ENCODE measurements at places on chromosomes 4 and X. TPM values are rescaled to one million over a fixed set of nuclear protein-coding genes. Genes with fewer than 3 reads are reported as not detected.

PPP2R2C gene
- 0.24 TPM for total RNA-seq

EMCN gene
- total RNA-seq, result not detected

PPP1R2C gene
- total RNA-seq, result not detected

CXCL5 gene
- total RNA-seq, result 0.33 TPM

TRO gene
- total RNA-seq, result 3.7 TPM

MAGEB1 gene
- not detected for total RNA-seq

LIAS gene
- total RNA-seq, result 8.5 TPM

FAM149A gene
- 1.5 TPM for total RNA-seq

ZNF630 gene
- 2.7 TPM for total RNA-seq

FGD1 gene
- 16.2 TPM for total RNA-seq

DRD5 gene
- total RNA-seq, result not detected

GALNTL6 gene
- total RNA-seq, result not detected

CORIN gene
- 0.19 TPM for total RNA-seq

MAGIX gene
- total RNA-seq, result 2.8 TPM

USP51 gene
- total RNA-seq, result 2.3 TPM

NKX1-1 gene
- not detected for total RNA-seq

GPC4 gene
- total RNA-seq, result 7.2 TPM

HSFX2 gene
- total RNA-seq, result not detected

TMEM154 gene
- total RNA-seq, result 15.2 TPM

CLGN gene
- under 0.01 TPM for total RNA-seq

NCAPG gene
- total RNA-seq, result 12.7 TPM

NLGN4X gene
- not detected for total RNA-seq

NEUROG2 gene
- not detected for total RNA-seq

CYSLTR1 gene
- total RNA-seq, result under 0.01 TPM

SGMS2 gene
- total RNA-seq, result 151 TPM

TRAPPC2 gene
- 31.2 TPM for total RNA-seq

MGAT4D gene
- total RNA-seq, result not detected

IQCM gene
- not detected for total RNA-seq

SLITRK2 gene
- under 0.01 TPM for total RNA-seq

TTC29 gene
- total RNA-seq, result 5.0 TPM

STARD8 gene
- 0.05 TPM for total RNA-seq

PRPS2 gene
- total RNA-seq, result 19.2 TPM

DMRTC1 gene
- total RNA-seq, result not detected

All from mammary epithelial cell (primary cell).